ENCODE measurements at places on chromosomes 6 and 20.

GRCh38 chr20:62971211-62971949 lies 18.9 kb downstream of the SLC17A9 start:
- no peak for DNase-seq

DNA sequence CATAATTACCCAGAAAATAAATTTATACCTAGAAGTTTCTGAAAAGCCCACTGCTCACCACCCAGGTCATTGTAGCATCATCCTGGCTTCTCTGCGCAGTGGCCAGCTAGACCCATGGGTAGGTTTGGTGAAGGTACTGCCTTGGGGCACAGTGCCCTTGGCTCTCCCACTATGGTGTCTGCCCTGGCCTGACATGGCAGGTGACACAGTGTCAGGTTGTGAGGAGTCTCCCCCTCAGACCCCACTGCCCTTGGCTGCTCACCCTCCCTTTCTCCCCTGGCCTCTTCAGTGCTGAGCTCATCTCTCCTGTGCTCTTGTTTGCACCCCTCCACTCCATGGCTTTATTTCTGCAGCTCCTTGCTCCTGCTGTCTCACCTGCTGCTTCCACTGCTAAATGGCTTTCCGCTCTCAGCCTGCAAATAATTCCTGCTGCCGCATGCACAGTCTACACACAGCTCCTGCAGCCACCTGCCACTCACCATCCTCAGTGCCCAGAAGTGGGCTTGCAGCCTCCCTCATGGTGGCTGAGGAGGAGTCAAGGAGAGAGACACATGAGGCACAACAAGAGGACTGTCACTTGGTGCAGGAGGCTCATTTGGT lies 313.4 kb upstream of the MOCS1 start:
- no peak for DNase-seq

GRCh38 chr6:4460586-4461475 lies 315.4 kb upstream of the CDYL start:
- DNase-seq = no peak

DNA sequence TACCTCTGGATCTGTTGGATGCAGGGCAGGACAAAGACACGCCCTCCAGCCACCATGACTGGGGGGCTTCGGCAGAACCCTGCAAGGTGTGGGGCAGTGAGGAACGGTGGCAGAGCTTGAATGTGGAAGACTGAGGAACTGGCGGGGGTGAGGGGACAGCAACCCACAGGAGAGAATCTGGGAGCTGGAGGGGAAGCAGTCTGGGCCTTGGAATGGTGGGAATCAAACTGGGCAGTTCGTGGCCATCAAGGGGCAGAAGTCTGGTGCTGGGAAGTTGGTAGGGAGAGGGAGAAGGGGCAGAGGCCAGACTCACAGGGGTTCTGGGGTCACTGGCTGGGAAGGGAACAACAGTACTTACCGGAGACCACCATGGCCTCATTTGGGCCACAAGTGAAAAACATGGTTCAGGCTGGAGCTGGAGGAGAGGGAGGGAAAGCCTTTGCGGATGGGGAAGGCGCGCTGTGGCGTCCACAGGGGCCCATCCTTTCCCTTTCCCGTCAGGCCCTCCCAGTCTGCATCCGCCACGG lies 635 bp downstream of the FLOT1 start:
- DNase-seq = no peak

DNA sequence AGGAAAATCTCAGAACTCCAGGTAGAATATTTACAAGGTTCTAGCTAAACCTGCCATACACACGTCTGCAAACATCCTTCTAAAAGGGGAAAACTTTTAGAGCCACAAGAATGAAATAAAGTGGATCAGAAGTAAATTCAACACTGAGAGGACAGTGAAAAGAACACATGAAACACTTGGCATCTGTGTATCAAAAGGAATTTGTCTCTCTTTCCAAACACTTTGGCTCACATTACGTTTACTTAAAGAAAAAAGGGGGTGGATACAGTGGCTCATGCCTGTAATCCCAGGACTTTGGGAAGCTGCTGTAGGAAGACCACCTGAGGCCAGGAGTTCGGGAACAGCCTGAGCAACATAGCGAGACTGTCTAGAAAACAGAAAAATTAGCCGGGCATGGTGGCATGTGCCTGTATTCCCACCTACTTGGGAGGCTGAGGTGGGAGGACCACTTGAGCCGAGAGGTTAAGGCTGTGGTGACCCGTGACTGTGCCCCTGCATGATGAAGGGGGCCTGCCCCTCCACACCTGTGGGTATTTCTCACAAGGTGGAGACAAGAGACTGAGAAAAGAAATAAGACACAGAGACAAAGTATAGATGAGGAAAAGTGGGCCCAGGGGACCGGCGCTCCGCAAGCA lies 35.4 kb downstream of the NINL start:
- DNase-seq = no peak
